ENCODE measurements at places on chromosomes 3 and 15.

DNA sequence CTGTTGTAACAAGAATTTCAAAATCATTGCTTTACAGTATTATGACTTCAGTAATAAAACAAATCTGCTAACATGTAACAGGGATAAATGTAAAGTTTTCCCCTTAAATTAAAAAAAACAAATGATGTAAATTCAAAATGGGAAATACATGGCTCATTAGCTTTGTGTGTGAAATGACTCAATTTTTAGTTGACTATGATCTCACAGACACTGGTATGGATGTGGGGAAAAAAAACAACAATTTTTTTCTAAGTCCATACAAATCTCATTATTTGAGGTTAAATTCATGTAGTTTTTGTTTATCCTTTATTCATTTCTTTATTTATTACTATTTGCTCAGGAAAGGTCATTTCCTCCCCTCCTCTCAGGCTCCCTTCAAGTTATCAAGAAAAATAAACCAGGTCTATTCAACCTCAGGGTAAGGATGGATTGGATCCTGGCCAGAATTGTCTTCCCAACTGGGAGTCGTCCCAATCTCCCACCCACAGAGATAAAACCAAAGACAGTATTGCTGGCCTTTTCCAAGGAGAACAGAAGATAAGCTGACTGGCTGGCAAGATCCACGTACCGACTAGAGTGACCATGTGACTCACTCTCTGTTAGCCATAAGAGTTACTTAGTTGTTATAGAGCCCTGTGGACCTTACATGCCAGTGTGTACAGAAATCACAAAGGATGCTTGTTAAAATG is 373.3 kb downstream of the GAP43 start:
- no peak for DNase-seq

DNA sequence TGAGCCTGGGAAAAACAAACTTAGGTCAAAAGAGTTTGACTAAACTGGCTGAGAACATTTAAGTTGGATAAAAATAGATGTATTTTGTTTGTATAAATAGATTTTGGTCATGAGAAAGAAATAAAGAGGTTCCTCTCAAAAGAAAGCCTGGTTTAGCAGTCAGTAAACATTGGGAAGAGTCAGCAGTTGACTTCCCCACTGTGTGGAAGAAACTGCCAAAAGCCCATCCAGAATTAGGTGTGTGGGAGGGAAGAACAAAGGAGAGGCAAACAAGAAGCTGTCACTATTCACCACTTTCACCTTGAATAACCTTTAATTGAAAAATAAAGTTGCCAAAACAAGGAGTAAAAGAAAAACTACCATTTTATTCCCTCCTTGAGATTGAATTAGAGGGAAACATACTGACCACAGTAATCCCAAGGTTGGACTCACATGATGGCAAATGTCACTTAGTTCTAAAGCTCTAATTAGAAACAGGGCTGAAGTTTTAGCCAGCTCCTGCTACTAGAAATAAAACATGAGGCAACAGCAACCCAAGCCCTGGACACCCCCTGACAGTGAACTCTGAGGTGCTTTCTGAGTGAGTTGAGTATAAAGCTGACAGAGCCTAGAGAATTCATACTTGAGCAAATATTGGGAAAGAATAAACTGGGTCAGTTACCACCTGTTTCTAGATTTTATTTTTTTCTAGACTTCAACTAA is 139.3 kb downstream of the SERPINI1 start:
- no peak for DNase-seq

DNA sequence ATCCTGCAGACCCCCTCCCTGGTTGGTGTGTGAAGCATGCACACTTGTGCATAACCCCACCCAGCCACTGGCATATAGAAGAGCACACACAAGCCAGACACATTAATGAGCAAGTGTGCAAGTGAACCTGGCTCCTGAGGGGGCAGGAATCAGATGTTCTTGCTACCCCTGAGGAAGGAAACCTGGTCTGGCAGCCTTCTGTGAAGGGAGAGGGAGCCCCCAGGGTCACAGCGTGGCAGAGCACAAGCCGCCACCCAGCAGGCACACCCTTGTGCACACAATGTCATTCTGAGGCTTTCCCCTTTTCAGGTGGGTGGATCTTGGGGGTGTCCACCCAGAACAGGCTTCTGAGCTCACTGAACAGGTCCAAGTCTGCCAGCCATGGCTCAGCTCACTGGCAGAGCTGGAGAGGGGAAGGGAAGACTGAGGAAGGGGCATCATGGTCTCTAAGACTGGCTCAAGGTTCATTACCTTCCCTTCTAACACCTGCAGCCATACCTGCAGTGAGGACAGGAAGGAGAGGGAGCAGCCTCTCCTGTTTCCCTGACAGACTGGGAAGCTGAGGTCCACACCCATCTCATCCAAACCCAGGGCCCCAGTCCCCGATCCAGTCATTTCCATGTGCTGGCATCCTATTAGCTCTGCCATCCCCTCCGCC is 31.6 kb upstream of the SEMA3F start:
- DNase-seq: no peak

- no peak for DNase-seq
Measured at GRCh38 chr3:29186982-29187725, 93.7 kb upstream of the RBMS3 start.

DNA sequence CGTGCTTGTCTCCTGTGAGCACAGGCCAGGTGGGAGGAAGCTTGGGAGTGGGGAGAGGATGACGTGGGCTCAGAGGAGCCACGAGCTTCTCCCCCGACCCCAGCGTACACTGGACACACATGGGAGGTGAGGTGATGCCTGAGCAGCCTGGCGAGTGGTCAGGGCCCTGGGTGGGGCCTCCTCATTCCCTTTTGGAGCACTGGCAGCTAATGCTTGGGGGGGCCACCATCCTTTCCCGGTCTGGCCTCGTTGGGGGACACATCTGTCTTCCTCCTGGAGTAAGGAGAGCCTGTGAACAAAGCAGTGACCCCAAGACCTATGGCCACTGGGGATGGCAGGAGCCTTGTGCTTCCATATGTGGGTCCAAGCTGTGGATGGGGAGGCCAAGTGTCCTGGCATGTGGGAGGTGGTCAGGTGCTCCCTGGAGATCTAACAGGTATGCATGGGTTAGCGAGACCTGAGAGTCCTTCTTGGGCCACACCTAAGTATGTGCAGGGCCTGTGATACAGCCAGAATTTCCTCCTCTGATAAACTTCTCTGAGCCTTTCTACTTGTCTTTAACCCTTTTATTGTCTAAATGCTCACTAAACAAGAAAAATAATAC is 9.5 kb downstream of the KLF13 start:
- DNase-seq: no peak

DNA sequence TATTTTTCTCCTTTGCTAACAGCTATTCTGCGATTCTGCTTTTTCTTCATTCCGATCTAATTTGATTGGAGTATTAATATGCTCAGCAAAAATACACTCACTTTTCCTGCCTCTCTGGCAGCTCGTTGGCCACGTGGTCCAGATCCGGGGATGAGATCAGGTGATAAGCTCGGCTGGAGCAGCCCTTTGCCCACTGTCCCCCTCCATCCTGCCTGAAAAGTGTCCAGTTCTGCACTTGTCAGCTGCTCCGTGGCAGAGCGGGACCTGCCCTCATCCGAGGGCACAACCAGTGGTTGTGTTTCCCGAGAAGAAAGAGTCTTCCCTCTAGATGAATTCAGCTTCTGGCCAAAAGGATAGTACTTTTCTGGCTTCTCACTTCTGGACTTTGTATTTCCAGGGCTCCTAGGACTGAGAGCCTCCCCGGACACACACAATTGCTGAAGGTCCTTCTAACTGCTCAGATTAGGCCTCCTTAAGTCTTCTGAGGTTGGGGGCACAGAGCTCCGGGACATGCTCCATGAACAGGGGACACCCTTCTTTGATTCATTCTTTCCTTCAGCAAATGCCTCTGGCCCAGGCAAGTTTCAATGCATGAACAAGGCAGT is 103.9 kb upstream of the ALDH1A3 start:
- no peak for DNase-seq

- peak; percentile 73 for DNase-seq
Measured at GRCh38 chr15:45180201-45180600, 7.6 kb downstream of the SHF start.

DNA sequence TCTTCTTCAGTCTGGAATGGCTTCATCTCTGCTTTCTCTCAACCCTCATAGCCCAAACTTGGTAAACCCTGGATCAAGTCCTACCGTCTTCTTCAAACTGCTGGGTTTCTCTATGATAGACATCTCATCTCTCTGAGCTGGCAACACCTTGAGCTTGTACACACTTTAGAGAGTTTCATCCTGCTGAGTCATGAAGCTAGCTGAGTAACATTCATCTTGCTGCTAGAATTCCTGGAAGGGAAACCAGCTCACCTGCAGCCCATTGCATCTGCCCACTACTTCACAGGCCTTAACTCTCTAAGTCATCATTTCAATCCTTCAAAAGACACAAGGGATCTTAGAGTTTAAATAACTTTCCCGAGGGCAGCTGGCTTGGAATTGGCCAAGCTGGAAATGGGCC is 175.5 kb upstream of the RORA start:
- DNase-seq: no peak
